Keratinocyte (primary cell): ENCODE measurements at places on chromosomes 4 and X.

DNA sequence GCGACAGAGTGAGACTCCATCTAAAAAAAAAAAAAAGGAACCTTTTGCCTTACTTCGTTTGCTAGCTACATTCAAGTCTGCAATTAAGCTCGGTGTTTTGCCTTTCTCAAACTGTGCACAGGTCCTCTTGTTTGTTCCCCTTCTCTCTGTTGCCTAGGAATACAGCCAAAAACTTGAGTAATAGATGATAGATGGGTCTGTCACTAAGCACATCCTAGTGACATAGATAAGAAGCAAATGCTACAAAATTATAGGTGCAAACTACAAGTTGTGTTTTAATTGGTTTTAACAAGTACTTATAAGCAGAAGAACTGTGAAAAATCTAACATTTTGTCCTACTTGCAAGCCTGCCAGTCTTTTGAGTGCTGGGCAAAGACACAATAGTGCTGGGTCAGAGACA lies 95.2 kb downstream of the SNCA start:
- DNase-seq: no peak

- no peak for DNase-seq
Observed at GRCh38 chr4:157095716-157096115, 19.8 kb downstream of the GLRB start.

DNA sequence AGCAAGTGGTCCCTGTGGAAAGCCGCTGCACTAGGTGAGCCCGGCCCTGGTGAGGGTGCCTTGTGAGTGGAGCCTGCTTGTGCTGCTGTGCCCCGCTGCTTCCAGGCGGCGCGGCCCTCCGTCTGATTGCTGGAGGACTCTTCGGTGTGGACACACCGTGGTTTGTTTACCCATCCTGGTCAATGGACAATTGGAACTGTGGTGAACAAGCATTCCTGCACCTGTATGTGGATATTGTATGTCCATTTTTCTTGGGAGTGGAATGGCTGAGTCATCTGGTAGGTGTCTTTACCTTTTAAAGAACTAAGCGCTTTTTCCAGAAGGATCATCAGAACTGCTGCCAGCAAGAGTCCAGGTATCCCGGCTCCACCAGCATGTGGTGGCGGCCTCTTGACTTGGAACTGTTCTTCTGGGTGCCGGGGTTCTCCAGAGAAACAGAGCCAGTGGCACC lies 15.6 kb downstream of the MAEA start:
- DNase-seq: no peak

DNA sequence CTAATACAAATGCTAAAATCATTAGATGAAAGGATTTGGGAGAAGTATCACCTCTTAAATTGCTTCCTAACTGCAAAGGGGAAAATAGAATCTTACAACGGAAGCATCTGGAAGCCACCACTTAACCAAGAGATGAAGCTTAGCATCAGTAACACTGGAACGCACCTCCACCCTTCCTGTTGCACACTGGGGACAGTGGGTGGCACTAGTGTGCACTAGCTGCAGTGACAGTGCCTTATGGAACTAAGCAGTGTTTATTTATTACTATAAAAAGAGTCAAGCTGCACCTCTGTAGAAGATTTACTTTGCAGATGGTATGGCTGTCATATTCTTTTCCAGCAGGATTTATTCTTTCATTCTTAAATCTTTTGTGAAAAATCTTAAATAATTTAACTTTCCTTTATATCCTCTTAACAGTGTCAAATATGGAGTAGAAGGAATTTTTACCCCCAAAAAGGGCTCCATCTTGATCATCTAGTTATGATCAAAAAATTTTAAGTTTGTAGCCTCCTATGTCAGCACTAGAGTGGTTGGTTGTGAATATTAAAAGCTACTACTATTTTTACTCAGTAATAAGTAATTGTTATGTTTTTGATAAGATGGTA lies 76.7 kb downstream of the SCD5 start:
- DNase-seq: no peak

DNA sequence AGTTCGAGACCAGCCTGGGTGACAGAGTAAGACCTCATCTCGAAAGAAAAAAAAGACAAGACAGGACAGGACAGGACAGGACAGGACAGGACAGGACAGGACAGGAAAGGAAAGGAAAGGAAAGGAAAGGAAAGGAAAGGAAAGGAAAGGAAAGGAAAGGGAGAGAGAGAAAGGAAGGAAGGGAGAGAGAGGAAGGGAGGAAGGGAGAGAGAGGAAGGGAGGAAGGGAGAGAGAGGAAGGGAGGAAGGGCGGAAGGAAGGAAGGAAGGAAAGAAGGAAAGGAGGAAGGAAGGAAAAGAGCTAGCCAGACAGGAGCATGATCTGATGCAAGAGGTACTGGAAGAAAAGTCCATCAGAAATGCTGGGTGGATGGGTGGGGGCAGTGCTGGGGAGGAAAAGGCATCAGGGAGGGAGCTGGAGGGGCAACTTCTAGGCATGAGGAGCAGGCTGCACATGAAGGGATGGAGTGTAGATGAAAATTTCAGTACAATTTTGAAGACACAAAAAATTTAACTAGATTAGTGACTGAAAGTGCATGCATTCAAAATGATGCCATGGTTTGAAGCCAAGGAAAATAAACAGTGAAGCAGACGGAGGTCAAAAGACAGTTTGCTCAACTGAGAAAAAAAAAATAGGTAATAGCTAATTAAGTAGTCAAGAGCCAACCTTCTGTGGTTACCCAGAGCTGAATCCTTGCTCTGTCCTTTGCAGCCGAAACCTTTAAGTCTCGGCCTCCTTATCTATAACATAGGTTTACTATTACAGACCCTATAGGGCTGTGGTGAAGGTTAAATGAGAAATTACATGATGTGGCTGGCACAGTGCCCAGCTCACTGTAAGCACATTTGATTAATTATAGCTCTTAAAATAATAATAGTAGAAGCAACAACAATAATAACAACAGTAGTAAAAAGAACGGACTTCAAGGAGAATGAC lies 59.9 kb downstream of the ZNF827 start:
- no peak for DNase-seq
